ENCODE measurements at places on chromosomes 4 and X.

DNA sequence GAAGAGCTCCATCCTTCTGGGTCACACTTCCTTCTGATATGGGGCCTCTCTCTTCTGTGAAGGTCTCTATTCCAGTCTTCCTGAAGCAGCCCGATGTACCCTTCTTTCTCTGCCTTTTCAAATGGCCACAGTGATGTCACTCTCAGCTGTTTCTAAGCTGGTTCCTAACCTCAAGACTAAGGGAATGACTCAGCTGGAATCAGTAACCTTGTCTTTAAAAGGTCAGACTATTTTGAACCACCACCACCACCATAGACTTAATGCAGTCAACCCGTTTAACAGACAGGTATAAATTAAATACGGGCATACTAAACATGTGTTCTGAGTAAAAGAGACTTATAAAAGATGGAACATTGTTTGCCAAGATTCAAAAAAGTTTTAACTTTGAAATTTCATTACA is 121.0 kb downstream of the PPA2 start:
- DNase-seq: no peak

GRCh38 chr4:117001077-117001476 is 84.3 kb downstream of the TRAM1L1 start:
- DNase-seq: no peak

DNA sequence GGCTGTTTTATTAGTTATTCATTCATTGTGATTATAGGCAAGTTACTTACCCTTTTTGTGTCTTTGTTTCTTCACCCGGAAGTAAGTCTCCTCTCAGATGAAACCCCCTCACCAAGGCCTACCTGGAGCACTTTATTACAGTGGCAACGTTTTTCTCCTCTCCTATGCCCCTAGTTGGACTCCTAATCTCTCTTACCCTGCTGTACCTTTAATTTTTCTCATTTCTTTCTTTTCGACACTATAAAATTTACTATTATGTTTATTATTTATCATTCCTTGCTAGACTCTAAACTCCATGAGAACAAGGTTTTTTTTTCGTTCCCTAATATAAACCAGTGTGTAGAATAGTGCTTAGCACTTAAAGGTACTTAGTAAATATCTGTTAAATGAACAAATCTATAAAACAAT is 17.5 kb downstream of the STAP1 start:
- no peak for DNase-seq

DNA sequence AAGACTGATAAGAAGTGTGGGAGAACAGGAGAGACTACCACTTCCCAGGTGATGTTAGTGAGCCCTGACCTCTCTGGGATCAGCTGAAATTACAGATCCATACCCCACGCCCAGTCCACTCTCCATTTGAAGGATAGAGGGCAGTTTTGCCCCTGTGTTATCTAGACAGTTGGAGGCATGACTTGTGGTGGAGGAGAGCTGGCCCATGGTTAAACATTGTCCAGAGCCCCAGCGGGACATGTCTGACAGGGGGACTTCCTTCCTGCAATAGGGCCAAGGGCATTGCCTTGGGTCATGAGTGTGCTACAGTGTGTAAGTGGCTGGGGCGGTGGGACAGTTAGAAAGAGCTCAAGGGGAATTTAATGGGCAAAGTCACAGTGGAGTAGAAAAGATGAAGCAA is 181.1 kb downstream of the MID1IP1 start:
- DNase-seq: no peak

GRCh38 chrX:78945186-78945912 is at the start of gene P2RY10:
P2RY10 (plus strand) TSS chrX:78945391; CDS start chrX:78960521, 15,130 bp downstream.
- no peak for DNase-seq

GRCh38 chr4:101262683-101263082 is 84.6 kb downstream of the PPP3CA start:
- no peak for DNase-seq

GRCh38 chr4:41550308-41550707 is 12.4 kb downstream of the LIMCH1 start:
- no peak for DNase-seq

- no peak for DNase-seq
These were observed 2.5 kb upstream of the CCDC149 start for GRCh38 chr4:24915121-24915922.

DNA sequence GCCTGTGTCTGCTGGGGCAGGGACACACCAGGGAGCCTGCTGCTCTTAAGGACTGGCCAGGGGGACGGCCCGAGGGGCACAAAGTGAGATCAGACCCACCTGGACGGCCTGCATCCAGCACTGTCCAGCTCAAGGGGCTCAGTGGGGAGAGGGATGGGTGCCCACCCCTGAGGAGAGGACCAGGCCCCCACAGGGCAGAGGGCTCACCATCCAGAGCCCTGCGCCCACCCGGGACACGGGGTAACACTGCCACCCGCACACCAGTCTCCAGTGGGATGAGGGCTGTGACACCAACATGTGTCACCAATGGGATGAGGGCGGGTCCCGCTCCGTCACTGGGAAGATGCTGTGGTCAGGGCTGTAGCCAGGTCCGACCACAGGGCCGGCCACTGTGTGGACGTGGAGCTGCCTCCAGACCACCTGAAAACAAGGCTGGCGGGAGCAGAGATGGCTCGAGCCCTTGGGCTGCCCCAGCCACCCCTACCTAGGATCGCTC is 13.2 kb downstream of the DGKQ start:
- DNase-seq: no peak

GRCh38 chr4:7950301-7951092 is 10.8 kb upstream of the AFAP1 start:
- DNase-seq: no peak

GRCh38 chr4:3344596-3344995 is 51.8 kb downstream of the RGS12 start:
- no peak for DNase-seq

DNA sequence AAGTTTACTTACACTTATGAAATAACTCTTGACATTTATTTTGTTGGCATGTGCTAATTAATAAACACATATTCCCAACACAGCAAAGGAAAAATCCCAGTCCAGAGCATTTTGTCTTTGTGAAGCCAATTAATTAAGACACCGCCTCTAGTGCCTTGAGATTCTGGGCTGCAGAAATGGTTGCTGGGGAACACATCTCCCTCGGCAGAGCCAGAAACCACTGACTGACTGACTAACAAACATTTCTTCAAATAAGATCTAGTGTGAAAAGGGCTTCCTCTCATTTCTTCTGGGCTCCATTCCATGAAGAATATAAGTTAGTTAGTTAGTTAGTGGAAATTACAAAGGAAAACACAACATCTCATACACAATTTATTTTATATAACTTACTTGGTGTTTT is 28.4 kb upstream of the NAP1L5 start:
- no peak for DNase-seq

DNA sequence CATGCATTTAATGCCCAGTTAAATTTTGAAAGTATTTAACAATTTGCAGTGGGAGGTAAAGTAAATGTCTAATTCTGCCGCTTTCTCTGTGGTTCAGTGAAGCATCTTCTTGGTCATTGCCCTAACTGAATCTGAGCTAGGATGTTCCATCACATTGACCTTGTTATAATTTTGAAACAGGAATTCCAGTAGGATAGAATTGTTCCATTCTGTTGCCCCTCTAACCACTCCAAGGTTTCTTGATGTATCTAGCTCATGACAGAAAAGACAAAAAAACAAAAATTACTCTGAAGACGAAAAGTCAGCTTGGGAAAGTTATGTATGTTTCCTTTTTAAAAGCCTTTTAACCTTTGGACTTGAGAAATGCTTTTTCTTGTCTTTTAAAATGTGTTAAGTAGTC is 297.0 kb upstream of the FAT1 start:
- DNase-seq: no peak

DNA sequence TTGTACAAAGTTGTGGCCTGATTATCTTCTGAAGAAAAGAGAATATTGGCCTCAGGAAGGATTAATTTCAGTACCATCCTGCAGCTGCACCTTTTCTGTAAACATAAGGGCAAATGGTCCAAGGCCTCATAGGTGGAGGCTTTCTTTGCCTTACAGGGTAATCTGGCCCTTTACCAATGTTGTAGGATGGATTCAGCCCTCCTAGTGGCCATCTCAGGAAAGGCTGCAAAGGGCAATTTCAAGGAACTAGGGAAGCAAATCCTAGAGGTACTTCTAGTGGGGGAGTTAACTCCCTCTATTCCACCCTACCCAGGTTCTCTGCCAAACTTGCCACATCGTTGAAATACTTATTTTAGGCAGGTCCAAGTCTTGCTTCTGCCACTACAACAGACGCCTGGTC is 57.6 kb downstream of the UGT2B11 start:
- DNase-seq: no peak

DNA sequence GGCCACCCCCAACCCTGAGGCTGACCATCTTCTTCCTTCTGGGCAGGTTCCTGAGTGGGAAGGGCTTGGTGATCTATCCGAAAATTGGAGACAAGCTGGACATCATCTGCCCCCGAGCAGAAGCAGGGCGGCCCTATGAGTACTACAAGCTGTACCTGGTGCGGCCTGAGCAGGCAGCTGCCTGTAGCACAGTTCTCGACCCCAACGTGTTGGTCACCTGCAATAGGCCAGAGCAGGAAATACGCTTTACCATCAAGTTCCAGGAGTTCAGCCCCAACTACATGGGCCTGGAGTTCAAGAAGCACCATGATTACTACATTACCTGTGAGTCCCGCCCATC is 9.7 kb downstream of the EFNB1 start:
- no peak for DNase-seq

- DNase-seq: no peak
These were observed 245.3 kb downstream of the HS3ST1 start for GRCh38 chr4:11183356-11183740.

DNA sequence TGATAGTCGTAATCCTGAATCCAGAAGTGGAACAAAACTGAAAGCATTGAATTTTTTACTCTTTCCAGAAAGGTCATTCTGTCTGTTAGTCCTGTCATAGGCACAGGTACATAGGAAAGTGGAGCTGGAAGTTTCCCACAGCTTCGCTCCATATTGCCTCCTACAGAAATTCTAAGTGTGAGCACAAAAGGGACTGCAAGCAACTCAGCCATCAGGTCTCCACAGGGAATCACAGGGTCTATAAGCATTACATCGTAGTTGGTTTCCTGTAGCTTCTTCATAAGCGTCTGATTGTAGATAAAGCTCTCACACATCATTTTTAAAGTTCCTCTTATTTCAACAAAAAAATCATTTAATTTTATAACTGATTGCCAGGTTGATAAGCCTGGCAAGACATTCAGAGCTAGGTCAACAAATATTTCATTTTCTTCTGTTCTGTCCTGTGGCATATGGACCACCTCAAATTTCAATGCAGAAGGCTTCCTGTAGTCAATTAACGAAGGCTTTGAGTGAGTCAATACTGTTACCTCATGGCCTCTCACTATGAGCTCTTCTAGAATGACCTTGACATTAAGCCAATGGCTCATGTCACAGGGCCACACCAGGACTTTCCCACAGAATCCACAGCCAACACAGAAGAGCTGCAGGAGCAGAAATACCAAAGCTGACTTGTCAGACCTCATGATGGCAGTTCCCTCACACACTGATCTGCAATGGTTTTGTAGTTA is at the start of gene UGT2A3:
TSS of gene UGT2A3 (minus strand) at position 727 of the 728 bp plus-strand sequence. CDS start at position 683, 44 bp downstream.
- DNase-seq: no peak

DNA sequence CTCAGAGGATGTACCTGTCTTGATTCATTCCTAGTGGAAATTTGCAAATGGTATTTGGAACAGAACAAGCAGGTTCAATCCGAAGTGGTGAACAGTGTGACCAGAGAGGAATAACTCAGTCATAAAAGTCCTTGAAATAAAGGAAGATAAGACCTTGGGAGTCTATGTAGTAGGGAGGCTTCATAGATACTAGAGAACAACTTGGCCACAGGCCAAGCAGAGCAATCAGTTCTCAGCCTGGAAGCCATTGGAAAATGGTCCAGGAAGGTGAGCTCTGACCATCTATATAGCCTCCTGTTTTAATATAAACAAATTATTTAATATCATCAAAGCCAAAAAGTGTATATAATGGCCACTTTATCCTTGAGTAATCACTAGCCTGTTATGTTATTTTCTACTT is 11.3 kb downstream of the TXK start:
- no peak for DNase-seq

DNA sequence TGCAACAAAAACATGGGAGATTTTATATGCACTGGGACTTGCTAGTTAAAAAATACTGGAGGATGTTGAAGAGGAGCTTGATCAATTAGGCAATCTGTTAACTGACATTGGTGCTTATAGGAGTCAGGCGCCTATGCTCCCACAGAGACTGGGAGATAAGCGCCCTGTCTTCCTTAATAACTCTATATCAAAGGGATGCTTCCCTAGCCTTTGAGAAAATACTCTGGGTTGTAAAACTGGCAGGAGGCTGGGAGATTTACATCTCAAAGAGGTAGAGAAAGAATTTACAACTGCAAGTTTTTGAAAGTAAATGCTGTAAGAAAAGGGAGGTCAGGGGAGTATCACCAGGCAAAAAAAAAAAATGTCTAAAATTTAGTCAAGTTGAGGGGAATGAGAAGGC is 325.4 kb downstream of the PCDH10 start:
- no peak for DNase-seq

DNA sequence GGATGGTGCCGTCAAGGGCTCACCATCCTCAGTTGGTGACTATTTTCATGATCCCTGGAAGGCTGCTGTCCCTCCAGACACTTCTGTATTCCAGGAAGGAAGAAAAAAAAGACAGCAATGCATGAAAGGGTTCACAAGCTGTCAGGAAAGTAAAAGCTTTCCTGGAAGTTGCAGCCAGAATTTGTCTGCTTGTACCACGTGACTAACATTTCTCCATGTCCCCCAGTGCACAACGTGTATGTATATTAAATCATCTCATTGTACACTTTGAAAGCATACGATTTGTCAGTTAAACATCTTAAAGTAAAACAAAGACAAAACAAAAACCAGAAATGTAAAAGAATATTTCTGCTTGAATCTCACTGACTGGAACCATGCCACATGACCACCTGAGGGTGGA is 127.4 kb upstream of the CLNK start:
- DNase-seq: no peak

GRCh38 chr4:13240066-13240465 is 244.1 kb downstream of the RAB28 start:
- DNase-seq: no peak

- DNase-seq: no peak
These were observed 309.4 kb downstream of the ANTXR2 start for GRCh38 chr4:79763486-79764075.

- no peak for DNase-seq
These were observed 323.1 kb downstream of the MAPK10 start for GRCh38 chr4:86036736-86037135.

- DNase-seq: no peak
These were observed 262.5 kb downstream of the FBXW7 start for GRCh38 chr4:152273343-152273742.

- DNase-seq: no peak
These were observed 396.0 kb upstream of the SMIM31 start for GRCh38 chr4:164357957-164358356.

DNA sequence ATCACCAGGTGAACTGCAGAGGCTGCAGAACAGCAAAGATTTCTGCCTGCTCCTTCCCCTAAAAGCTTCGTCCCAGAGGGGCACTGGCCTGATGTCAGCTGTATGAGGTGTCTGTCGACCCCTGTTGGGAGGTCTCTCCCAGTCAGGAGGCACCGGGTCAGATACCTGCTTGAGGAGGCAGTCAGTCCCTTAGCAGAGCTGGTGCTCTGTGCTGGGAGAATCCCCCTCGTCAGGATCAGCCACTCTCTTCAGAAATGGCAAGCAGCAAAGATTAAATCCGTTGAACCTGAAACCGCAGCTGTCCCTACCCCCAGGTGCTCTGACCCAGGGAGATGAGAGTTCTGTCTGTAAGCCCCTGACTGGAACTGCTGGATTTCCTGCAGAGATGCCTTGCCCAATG is 1166.3 kb upstream of the ADGRL3 start:
- no peak for DNase-seq

GRCh38 chr4:105126311-105127169 is 20.1 kb upstream of the TET2 start:
- DNase-seq: no peak

- no peak for DNase-seq
These were observed 39.9 kb upstream of the MXD4 start for GRCh38 chr4:2301806-2302205.

- DNase-seq: no peak
These were observed 1891.9 kb upstream of the PCDH10 start for GRCh38 chr4:131257241-131257640.

All from activated CD4-positive, alpha-beta T cell treated with anti-CD3 and anti-CD28 coated beads for 24 hours (primary cell).